ENCODE measurements at places on chromosomes 16 and 17. TPM values are rescaled to one million over a fixed set of nuclear protein-coding genes. Genes with fewer than 3 reads are reported as not detected.

Gene METTL2A
- total RNA-seq: 22.0 TPM

GRCh38 chr16:8555400-8555799, 34.9 kb downstream of the TMEM114 start:
- no peak for DNase-seq

DNA sequence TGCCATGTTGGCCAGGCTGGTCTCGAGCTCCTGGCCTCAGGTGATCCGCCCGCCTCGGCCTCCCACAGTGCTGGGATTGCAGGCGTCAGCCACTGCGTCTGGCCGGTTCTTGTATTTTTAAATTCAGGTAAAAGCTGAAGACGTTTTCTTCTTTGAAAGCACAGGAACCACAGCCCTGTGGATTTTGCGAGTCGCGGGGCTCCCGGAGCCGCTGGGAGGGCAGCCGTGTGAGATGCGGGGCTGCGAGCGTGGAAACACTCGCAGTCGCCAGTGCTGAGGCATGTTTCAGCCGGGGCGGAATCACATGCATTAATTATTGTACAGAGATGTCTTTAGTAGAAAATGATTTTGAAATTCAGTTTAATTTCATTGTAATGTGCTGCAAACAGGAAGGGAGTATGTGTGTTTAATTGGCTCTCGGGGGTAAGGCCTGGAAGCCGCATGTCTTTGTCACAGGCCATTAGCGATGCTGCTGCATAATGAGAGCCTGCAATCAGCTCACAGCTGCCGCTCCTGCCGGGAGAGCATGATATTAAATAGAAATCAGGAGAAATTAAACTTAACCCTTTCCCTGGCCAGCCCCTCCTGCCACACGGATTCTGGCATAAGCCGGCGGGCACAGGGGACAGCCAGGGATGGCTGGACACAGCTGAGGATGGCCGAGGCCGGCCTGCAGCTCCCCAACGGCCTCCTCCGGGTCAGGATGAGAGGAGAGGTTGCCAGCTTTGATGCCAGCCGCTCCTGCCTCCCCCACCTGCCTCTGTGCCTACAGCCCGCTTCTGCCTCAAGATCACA, 35.4 kb upstream of the CDH15 start:
- no peak for DNase-seq

Gene KRTAP4-5
- total RNA-seq: not detected

- DNase-seq: no peak
These were observed 10.4 kb downstream of the CD300LF start for GRCh38 chr17:74702116-74702871.

Gene C16orf96
- 0.08 TPM for total RNA-seq

DNA sequence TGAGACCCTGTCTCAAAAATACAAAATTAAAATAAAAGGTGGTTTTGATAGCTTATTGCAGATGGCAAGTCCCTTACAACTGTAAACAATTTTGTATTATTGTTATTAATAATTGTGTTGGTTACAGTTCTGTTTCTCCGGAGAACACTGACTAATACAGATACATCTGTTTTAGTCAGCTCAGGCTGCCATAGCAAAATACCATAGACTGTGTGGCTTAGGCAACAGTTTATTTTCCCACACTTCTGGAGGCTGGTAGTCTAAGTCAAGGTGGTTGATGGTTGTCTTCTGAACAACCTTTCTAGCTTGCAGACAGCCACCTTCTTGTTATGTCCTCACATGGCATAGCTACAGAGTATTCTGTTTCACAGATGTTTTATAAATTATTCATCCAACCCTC, 14.2 kb upstream of the IL21R start:
- no peak for DNase-seq

Gene MSRB1
- 21.0 TPM for total RNA-seq

DNA sequence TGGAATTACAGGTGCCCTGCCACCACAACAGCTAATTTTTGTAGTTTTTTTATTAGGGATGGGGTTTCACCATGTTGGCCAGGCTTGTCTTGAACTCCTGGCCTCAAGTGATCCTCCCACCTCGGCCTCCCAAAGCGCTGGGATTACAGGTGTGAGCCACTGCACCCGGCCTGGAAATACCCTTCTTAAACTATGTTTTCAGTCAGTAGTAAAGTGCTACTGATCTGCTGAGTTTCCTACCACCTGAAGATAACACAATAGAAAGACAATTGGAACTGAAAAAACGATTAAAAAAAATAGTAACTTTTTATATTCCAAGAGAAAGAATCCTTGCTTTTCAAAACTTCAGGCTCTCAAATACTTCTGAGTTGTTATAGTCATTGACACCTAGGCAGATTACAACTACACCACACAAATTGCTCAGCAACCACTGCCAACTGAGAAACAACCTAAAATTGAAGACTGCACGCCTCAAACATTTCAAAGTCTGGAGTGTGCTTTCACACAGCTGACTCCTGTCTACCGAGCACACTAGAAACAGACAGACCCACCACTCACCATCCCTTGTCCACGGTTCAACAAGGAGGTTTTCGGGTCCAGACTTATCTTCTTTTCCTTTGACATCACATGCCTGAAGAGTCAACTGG, 40.9 kb downstream of the ZZEF1 start:
- DNase-seq: no peak

DNA sequence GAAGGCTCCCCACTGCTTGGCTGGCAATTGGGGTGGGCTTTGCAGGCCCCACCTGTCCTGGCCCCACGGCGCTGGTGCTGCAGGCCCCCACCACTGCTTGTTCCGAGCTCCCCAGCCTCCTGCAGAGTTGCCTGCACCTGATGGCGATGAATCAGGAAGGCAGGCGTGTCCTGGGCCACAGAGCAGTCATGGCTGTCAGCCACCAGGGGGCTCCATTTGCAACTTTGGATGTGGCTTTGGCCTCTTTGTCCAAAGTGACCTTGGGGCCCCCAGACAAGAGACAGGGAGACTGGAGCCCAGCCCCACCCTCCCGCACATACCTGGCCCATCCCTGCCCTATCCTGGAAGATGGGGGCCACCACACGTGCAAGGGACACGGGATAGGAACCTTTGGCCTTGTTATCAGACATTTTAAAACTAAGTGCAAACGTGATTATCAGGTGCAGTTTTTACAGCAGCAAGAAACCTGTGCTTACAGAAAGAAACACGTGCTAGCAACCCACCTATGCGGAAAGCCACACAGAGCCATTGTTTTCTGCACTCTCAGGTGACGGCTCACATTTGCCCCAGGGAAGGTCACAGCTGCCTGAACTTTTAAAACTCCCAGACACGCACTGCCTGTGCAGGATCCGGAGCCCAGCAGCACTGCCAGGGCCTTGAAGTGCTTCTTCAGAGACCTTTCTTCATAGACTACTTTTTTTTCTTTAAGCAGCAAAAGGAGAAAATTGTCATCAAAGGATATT, at the start of gene DNASE1:
DNASE1 (plus strand) TSS at position 443 of the 743 bp plus-strand sequence. CDS start 683 bp downstream, outside the sequence.
- DNase-seq: no peak

Gene CNTD1
- total RNA-seq: 0.51 TPM

DNA sequence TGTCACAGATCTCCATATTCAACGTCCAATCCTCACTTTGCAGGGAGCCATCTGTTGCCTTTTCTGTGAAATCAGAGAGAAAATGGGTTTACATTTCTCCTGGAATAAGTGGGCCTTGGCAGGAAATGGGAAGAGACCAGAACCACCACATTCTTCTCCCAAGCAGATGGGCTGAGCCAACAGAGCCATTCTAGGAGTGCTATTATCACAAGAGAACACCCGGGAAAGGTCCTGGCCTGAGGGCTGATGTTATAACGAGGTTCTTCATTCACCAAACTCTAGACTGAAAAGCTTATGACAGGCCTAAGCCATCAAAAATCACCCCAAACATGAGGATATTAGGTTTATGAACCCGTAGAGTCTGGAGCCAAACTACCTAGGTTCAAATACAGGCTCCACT, 64.7 kb downstream of the TOM1L2 start:
- DNase-seq: no peak

DNA sequence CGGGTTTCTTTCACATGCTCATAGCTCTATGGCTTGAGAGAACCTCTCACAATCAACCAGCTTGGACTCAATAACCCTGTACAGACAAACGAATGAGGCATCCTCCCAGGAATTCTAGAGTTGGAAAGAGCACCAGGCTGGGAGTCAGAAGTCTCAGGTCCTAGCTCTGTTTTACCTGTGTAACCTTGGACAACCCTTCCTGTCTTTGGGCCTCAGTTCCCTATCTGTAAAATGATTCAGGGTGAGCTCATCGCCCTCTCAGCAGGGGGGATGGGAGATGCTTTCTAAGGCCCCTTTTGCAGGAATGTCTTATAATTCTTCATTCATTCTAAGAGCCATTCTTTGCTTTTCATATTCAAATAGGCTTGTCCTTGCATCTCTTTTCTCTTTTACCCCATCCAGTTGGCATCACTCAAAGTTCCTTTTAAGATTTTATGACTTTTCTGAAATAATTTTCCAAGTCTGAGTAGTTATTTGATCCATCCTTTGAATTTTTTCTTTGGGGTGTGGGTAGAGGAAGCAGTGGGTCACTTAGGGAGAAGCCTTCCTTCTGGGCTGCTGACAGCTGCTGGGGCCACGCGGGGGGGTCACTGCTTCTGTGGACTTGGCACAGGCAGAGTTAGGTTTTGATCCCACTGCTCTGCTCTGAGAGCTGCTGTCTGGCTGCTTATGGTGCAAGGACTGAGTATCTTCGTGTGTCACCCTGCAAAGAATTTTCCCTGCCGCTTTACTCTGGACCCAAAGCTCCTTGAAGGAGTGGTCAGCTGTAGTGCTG, 102.7 kb downstream of the UTP18 start:
- no peak for DNase-seq

Gene PRDM7
- not detected for total RNA-seq

Gene KRT20
- not detected for total RNA-seq

Gene LPO
- not detected for total RNA-seq

DNA sequence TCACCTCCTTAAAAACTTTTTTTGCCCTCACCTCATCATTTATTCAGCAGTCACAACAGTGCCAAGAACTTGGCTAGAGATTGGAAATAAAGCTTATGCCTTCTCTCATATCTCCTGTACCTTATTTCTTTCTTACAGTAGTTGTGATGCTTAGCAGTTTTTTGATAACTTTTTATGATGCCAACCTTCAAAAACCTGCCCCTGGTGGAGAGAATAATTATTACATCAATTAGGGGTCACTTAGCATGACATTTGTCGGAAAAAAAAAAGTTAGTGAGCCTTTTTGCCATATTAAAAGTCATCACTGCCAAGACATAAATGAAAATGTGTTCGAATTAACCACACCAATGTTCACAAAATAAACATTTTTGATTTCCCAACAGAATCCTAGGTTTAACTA, 296.6 kb downstream of the WWOX start:
- no peak for DNase-seq

Gene CCL13
- total RNA-seq: not detected

- DNase-seq: no peak
These were observed 17.9 kb downstream of the IGFBP4 start for GRCh38 chr17:40460968-40461731.

All from osteocyte (in vitro differentiated cells).